Spinal cord (tissue), 10 donors: ENCODE measurements at places on chromosomes 2 and 18.

DNA sequence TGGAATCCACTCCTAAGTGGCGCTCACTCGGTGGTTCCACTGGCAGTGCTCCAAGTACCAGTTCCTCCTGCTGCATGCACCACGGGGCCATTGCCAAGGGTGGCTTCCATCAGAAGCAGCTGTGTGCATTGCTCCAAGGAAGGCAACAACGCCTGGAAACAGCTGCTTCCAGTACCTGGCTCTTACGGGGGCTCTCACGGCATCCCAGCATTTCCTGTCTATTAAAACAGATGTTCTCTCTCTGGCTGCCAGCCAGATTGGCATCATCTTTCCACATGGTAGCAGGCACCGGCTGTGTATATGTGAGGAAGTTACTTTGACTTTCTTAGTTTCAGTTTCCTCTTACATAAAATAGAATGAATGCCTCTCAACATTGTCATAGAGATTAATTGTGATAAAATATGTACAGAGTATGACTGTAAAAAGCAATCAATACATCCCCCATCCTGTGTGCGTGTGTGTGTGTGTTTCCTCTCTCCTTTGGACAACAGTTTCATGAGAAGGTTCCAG, 84.9 kb downstream of the CMPK2 start:
- DNase-seq = peak; percentile 7

DNA sequence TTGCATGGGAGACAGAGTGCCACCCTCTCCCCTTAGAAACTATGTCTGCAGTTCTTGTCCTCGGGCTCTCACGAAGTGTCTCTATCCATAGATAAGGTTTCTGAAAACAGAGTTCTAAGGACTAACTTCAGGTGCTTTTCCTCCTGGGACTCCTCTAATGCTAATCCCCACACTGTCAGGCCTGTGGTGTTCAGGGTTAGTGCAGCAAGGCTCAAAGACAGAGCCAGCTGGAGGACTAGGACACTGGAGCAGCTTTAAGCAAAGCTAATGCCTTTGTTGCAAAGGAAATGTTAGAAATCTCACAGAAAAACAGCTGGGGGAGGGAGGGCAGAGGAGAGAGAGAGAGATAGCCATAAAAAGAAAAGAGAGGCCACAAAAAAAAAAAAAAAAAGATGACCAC, 824.0 kb upstream of the FSHR start:
- DNase-seq = no peak

DNA sequence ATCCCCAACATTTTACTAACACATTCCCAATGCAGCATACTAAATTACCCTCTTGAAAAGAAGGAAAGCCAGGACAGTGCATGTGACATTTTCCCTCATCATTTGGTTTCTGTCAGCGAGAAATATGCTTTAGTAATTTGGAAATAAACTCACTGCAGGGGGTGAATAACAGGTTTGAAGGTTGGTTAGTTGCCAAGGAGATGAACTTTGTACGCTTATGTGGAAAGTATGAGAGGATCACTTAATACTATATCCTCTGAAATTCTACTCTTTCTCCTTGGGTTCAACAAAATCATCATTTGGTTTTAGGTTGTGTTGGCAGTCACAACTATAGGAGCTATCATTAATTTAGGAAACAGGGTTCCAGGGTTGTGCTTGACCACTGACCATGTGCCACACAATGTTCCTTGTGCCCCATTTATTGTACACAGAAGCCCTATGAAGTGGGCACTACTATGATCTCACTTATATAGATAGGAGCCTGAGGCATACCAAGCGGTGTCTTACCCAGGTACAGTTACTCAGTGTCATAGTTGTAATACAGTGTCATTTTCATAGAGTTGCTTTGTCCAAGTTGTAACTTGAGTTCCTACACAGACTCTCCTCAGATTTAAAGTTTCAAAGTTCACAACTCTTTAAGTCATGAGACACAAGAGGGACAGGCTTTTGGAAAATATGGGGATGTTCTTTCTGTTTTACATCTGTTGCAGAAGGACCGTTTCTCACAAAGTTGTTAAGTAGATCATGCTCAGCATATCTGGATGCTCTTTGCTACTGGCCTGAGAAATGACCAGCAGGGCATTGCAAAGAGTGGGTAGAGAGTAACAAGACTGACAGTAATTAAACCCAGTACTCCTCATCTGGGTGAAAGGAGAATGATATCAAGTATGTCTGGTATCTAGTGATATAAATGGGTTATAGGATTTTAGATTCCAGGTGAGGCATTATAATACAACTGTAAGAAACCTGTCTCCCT, 91.8 kb downstream of the MAP4K4 start:
- DNase-seq = no peak

- no peak for DNase-seq
Observed at GRCh38 chr2:3143602-3144001, 234.0 kb downstream of the EIPR1 start.

- no peak for DNase-seq
Observed at GRCh38 chr2:25419678-25420242, 78.0 kb upstream of the DNMT3A start.

GRCh38 chr2:68995916-68996315, 17.1 kb upstream of the ANTXR1 start:
- DNase-seq = no peak

GRCh38 chr2:112787294-112787693, 3.0 kb upstream of the IL1A start:
- no peak for DNase-seq

DNA sequence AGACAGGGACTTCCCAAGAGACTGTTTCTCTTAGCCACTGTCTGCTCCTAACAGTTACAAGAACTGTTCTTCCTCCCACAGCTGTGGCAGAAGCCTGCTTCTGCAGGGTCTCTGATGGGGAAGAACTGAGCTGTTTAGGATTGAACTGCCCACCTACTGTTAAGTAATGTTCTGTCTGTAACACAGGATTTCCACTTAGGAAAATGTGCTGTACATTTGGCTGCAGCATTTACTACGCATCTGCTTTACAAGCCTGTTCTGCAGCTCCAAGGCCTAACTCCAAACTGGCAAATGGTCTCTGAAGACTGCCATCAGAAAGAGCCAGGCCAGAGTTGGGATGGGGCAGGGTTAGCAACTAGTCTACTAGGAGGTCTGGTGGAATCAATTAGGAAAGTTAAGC, 87.8 kb upstream of the UPP2 start:
- DNase-seq = no peak

DNA sequence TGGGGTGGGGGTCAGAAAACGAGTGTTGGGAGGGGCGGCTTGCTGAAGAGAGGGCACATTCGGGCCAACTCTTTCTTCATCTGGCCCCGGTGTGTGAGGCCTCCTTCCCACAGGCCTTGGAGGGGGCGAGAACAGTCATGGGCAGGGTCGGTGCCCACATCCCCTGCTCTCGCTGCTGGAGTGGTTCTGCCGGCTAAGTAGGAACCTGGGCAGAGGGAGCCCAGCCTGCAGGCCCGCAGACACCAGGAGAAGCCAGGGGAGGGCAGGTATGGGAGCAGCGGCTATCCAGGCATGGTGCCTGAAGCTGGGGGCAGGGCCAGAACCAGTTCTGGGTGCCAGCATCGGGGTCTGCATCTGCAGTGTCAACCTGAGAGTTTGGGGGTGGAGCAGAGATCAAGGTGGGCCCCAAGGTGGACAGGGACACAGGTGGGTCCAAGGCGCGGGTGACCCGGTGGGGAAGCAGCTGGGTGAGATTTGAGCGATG, 46.6 kb upstream of the HPCAL1 start:
- no peak for DNase-seq

- peak; percentile 59 for DNase-seq
Observed at GRCh38 chr2:133821107-133821760, 253.0 kb upstream of the NCKAP5 start.

DNA sequence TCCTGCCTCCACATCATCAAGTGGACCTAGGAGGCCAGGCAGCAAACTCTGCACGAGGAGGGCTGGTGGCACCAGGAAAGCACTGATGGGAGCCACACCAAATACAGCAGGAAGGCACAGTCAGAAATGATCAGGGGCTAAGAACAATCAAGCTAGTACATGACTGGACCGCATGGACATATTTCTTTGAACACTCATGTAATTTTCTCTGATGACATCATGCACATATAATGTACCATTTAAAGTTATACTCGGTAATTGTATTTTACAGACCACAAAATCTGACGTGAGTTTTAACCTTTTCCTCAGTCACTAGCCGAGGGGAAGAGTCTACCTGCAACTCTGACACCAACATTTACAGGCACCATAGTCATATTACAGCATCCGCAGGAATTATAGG, 76.7 kb downstream of the XDH start:
- no peak for DNase-seq

- DNase-seq = no peak
Observed at GRCh38 chr18:8788503-8789429, 83.4 kb downstream of the MTCL1 start.

GRCh38 chr2:207694811-207695281, 16.6 kb upstream of the CCNYL1 start:
- no peak for DNase-seq

DNA sequence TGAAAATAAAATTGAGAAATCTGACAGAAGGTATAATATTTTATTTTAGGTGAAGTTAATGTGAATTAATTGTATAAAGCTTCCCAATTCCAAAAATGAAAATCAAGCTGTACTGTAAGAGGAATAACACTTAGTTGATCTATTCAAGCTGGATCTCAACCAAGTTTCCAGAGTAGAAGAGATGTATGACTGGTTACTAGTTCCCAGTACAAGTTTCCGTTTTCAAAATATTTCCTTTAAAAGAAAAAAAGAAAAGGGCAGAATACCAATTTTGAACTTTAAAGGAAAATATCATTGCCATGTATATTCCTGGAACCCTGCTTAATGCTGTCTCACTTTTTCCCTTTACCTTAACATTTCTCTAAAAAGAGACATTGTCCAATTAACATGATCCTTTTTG, 308.5 kb downstream of the IRS1 start:
- no peak for DNase-seq

- DNase-seq = no peak
Observed at GRCh38 chr2:162579169-162579568, 235.2 kb downstream of the GCA start.

DNA sequence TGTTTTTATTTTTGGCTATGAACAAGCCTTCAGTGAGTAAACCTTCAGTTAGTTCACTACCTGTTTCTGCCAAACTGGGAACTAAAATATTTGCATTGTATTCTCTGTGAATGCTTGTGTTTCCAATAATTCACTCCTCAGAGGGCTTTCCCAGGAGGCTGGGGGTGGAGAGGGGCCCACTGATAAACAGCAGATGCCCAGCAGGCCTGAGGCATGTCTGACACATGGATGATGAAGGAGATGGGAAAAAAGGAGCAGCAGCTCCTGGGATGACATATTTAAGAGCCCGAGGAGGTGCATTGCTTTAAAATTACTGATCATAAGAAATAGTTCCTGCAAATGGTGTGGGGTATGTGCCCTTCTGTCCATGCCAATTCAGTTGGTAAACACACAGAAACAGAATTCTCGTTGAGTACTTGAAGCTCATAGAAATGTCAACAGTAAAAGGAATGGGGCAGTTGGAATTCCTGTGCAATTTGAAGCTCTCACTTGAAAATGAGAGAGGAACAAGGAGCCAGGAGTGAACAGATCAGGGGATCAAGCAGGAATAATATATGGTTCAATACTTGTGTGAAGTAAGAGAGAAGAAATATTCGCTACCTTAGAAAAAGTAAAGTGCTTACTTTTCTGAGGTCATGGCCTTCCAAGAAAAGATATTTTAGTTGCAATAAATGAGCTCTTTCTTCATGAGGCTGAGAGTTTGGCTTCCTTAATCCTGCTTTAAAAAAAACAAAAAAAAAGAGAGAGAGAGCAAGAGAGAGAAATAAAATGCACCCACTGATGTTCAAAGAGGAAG, 22.0 kb upstream of the HNMT start:
- no peak for DNase-seq

DNA sequence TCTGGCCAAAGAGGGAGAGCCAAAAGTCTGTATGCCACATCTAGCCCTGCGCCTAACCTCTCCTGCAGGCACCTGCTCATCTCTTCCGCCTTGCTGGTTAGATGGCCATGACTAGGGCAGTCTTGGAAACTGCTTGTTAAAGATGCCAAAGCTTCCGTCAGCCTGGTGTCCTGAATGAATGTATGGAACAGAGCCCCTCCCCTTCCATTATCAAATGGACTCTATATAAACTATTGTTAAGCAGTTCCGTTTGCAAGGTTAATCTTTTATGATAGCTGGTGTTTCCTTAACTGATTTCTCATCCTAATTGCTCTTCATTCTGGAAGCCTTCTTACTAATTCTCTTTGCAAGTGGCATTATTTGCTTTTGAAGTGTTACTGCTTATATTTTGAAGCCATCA, 87.1 kb downstream of the ATP9B start:
- no peak for DNase-seq

DNA sequence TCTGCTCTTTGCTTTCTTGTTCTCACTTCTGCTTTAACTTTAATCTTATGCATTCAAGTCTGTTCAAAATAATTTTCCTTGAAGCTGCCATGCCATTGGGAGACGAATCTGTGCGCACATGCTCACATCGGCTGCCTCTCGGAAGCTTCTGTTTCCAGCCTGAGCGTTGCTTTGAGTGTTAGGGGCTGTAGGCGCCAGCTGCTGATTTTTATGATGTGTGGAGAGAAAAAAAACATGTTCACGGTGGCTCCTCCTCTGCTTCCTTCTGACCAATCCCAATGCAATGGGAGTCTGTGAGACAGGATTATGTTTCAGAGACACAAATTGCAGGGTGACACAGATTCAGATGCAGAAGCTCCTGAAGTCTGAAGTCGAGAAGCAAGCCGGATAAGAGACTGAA, at the start of gene MC4R:
TSS of gene MC4R (minus strand) at position 180 of the 400 bp plus-strand sequence. CDS start 426 bp downstream, outside the sequence.
- DNase-seq = peak; percentile 57

DNA sequence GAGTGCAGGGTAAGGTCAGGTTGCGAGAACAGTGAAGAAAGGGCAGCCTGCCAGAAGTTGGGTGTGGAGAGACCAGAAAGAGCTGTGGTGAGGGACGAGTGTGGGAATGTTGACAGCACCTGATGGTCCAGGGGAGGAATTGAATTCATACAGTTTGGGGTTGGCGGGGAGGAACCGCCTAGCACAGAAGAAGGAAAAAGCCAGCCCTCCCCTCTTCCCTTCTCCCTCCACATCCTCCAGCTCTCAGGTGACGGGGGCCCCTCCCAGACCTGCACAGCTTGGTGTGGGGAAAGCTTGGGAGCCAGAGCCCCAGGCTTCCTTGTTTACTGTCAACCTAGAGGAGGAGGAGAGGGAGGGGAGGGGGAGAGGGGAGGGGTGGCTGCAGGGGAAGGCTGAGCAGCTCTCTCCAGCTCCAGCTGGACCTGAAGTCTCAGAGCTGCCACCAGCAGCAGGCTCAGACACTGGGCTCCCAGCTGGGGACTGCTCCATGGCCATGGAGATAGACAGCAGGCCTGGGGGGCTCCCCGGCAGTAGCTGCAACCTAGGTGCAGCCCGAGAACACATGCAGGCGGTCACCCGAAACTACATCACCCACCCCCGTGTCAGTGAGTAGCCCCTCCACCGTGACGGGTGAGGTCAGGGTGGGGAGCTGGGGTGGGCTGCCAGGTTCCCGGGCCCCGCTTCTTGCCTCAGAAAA, at the start of gene ATP6V1B1:
TSS of gene ATP6V1B1 (plus strand) at position 433 of the 697 bp plus-strand sequence. CDS start at position 488, 55 bp downstream.
- no peak for DNase-seq

GRCh38 chr2:67524777-67525176, 127.6 kb downstream of the ETAA1 start:
- DNase-seq = no peak

- no peak for DNase-seq
Observed at GRCh38 chr2:214960677-214961076, 151.2 kb upstream of the BARD1 start.
